ENCODE measurements at places on chromosomes 2 and 18.

- DNase-seq = no peak
Measured at GRCh38 chr2:201909961-201910361, 103.6 kb downstream of the CDK15 start.

DNA sequence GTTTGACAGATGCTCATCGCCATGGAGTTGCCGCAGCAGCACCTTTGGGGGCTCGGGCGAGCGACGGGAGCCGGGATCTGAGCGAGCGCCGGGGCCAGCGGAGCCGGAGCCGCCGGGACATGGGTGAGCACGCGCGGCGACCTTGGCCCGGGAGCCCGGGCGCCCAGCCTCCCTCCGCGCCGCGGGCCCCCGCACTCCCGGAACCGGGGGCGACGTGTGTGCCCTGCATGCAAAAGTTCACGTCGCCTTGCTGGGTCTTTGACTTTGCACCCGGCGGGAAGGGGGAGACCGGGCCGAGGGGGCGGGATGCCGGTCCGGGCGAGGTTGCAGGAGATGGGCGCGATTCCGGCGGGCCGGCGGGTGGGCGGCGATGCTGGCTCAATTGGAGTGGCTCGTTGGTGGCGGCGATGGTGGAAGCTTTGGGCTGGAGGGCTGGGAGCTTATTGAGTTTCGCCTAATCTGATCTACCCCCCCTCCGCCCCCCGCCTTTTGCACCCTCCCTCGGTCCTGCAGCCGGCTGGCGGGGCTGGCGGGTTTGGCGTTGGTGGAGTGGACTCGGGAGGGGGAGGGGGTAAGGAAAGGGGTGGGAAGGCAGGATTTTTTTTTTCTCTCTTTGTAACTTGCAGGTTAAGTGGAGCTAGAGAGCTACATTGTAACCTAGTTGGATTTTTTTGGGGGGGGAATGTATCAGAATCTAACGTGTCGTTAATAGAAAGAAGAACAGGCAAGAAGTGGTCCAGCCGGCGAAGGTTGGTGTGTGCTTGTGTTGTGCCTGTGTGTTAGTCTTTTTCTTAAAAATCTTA lies at the start of gene SETBP1:
SETBP1 (plus strand) TSS at position 616 of the 803 bp plus-strand sequence. CDS start 20,459 bp downstream, outside the sequence.
- peak; percentile 89 for DNase-seq

DNA sequence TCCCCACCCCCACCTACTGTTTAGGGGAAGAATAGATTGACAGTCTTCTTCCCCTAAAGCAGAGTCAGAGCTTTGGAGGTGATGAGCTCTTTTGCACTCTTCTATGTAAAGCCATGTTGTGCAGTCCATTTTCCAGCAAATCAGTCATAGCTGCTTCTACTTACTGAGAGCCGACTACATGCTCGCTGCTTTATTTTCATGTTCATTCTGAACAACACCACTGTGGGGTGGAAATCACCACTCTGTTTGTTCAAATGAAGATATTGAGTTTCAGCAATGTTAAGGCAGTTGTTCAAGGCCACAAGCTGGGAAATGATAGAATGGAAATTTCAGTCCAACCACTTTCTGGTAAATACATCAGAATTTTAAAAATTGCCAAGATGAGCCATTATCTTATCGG lies 88.3 kb downstream of the INSIG2 start:
- no peak for DNase-seq

DNA sequence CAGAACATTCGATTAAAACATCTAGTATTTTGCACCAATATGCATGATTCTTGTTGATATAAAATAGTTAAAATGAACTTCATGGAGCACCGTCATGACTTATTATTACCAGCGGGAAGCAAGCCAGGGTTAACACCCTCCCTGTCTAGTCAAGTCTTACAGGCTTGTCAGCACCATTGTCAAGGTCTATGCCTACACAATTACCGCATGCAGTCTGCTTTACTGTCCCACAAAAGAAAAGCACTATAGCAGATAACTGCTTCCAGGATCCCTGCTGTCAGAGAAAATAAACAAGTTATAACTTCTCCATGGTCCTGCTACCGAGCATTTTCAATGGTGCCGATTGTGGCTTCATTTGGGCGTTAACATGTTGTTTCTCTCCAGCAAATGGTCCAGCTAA lies 968.0 kb upstream of the FAM98A start:
- DNase-seq = no peak

DNA sequence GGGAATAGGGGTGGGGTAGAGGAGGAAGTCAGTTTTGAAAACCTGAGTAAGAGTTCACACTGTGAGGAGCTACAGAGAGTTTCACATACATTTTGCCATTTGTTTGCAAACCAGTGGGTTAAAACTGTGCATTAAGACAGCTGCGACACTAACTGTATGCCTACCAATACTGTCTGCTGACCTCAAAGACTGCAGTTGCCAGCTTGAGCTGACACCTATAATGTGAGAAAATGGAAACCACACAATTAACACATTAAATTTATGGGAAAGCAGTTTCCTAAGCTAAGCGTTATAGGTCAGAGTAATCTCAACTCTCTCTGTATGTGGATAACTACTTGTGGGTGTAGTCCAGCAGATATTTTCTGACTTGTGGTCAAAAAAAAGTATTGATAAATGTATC lies 756.6 kb upstream of the GCFC2 start:
- DNase-seq = no peak

DNA sequence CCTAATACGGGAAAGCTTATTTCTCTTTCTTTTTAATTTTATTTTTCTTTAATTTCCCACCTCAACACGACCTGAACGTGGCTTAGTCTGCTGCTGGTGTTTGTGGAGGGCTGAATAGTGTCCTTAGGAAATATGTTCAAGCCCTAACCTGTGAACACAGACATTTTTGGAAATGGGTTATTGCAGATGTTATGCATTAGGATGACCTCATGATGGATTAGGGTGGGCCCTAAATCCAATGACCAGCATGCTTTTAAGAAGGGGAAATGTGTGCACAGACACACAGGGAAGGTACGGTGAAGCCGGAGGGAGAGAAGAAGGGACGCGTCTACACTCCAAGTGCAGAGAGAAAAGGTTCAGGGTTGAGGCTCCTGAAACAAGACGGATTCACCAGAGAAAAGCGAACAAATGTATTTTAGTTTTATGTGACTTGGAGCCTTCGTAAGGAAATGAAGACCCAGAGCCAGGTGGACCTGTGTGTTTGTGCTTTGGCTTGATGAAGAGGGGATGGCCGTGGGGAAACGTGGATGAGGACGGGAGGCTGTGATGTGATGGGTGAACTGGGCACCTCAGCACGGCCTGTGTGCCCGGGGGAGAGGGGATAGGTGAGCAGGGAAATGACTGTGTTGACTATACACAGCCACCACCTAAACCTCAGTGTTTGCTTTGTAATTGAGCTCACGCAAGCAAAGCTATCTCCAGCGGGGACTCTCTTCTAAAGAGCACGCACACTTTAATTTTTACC lies 37.5 kb downstream of the RTP5 start:
- no peak for DNase-seq

DNA sequence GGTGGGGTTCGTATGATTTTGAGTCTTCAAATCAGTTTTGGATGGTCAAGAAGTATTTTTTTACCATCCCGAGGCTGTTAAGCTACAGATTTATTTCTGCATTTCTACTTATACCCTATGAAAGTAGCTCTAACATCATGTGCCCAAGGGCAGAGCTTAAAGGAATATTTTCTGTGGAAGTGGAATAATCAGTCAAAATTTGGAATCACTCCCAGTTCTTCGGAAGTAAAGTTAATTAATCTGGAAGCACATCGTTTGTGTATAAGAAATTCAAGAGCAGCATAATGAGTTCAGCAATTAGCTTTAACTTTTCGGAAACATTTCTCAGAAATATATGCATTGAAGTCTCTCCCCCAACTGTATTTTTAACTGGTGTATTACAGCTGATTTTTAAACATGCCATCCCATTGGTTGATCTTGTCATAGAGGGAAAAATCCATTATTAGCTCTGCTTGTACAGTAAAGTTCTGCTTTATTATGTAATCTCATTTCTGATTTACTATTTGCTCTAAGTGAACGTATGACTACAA lies 510.1 kb downstream of the DCC start:
- no peak for DNase-seq

DNA sequence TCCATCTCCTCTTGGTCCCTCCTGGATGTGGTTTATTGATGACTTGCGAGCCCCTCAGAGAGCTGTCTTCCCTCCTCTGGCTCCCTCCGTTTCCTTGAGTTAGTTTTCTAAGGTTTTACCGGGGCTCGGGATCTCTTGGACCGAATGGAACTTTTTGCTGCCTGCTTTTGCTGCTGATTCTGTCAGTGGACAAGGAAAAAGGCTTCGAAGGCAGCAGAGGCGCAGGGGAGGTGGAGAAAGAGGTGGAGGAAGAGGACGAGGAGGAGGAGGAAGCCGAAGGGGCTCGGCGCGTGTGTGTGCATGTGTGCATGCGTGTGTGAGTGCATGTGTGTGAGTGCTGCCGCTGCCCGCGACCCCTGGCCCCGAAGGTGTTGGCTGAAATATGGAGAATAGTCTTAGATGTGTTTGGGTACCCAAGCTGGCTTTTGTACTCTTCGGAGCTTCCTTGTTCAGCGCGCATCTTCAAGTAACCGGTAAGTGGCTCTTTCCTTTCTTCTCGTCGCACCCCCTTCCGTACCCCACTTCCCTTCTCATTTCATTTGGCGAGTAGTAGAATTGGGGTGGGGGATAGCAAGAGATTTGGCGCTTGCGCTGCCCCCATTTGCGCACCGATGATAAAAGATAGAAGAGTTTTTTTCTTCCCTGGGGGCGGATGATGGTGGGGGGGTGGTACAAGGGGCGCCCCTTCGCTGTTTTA lies 557 bp downstream of the DCC start:
- no peak for DNase-seq

DNA sequence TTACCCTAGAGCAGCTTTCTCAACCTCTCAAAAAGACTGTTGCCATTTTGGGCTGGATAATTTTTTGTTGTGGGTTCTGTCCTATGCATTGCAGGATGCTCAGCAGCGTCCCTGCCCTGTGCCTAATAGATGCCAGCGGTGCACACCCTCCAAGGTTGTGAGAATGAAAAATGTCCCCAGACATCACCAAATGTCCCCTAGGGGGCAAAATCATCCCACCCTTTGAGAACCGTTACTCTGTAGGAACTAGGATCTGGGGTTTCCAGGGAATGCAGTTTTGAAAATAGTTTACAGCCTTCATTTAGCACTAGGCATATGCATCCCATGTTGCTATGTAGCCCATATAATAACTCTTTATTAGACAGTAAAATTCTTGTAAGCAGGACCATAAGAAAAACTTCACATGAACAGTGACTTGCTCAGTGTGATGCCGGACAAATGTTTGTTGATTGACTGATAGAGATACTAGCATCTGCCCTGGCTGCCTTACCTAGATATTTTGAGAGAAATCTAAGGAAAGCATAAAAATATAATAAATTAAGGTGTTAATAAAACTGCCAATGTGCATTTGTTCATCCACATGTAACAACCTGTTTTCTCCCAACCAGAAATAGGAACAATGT lies 79.2 kb upstream of the EPC2 start:
- no peak for DNase-seq

DNA sequence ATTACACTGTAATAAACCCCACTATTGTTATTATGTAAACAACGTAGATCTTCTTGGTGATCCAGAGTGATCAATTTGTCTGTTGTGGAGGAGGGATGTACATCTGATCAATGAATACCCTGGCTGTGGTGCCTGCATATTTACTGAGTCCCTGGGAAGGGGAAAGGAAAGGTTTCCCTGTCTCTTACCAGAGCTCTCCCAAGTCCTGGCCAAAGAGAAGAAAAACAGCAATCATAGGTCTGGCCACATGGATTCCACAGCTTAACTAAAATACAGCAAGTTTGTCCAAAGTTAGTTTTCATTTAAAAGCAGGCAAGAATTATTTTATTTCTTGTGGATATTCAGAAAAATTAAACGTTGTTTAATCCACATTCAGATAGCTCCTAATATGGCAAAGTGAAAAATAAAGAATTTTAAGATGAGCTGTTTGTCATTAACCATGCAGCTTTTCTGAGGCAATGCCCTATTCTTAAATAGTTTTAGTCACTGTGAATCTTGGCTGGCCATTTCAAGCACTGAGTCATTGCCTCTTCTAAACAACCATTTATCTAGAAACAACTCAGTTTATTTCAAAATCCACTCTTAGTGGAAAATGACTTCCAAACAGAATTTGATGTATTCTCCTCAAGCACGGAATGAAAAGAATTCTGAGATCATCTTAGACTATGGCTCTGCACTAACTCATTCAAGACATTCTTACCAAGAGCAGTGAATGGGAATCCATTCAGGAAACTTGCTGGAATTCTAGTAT lies 1004.4 kb upstream of the CDH2 start:
- no peak for DNase-seq

GRCh38 chr18:60978338-60978737 lies 354.9 kb upstream of the CDH20 start:
- peak; percentile 13 for DNase-seq

All from right kidney (tissue), 9 donors.